ENCODE measurements at places on chromosomes 12 and 14. TPM values are rescaled to one million over a fixed set of nuclear protein-coding genes. Genes with fewer than 3 reads are reported as not detected.

- DNase-seq = no peak
Measured at GRCh38 chr12:650983-651382, 12.3 kb downstream of the NINJ2 start.

GRCh38 chr12:1630133-1630826, 1.2 kb downstream of the WNT5B start:
- DNase-seq = peak; percentile 45

DNA sequence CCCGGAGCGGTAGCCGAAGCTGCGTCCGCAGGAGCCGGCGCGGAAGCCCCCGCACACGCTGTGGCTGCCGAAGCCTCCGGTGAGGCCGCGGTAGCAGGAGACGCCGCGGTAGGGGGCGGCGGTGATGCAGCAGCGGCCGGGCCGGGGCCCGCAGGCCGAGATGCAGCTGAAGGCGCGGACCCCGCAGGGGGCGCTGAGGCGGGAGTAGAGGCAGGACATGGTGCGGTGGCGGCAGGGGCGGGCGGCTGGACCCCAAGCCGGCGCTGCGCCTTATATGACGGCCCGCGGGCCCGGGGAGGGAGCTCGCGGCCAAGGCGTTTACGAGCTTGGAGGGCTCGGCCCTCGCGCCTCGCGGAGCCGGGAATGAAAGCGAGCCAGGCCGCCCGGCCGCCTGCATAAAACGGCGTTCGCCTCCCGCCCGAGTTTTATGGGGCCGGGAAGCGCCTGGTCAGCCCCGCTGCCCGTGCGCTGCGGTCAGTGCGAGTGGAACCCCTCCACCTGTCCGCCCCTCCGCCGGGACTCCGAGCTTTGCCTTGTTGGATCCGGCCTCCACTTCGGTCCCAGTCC, 16.0 kb upstream of the KRT86 start:
- no peak for DNase-seq

- no peak for DNase-seq
Measured at GRCh38 chr14:58730792-58731464, 93.2 kb downstream of the DACT1 start.

- no peak for DNase-seq
Measured at GRCh38 chr12:79661629-79662028, 29.1 kb downstream of the PAWR start.

GRCh38 chr14:75494896-75495295, 27.4 kb upstream of the BATF start:
- no peak for DNase-seq

DNA sequence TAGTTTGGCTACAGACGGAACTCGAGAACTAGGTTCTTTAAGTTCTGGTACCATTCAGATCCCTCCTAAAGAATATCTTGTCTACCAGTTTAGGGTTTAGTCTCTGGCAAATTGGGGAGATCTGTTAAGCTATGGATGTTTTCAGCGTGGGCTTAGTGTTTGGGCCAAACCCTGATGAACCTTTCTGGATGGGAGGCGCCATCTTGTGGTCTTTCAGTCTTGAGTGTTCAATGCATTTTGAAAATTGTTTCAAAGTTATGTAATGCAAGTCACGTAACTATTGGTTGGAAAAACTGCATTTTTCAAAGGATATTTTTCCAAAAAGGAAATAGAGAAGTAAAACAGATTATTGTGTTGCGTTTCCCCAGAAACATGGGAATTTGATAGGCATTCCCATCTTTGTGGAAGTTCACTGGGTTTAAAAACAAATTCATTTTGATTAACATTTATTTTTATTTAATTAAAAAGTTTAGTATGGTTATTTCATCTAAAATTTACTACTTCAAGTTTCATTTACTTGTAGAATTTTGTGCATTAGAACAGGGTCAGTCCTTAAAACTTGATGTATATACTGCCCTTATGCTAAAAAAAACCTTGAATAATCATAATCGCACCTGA, 169.0 kb downstream of the PRIMA1 start:
- peak; percentile 71 for DNase-seq

EIF2S3B gene
- total RNA-seq = 5.1 TPM

- no peak for DNase-seq
Measured at GRCh38 chr12:76491292-76491691, 68.3 kb downstream of the OSBPL8 start.

TOMM20L gene
- not detected for total RNA-seq

- no peak for DNase-seq
Measured at GRCh38 chr12:46963977-46964971, 115.1 kb upstream of the PCED1B start.

- peak; percentile 9 for DNase-seq
Measured at GRCh38 chr12:58529114-58529665, 391.1 kb downstream of the LRIG3 start.

KRT8 gene
- total RNA-seq = 16.2 TPM

- peak; percentile 59 for DNase-seq
Measured at GRCh38 chr12:52949413-52950331, 754 bp downstream of the KRT18 start.

DNA sequence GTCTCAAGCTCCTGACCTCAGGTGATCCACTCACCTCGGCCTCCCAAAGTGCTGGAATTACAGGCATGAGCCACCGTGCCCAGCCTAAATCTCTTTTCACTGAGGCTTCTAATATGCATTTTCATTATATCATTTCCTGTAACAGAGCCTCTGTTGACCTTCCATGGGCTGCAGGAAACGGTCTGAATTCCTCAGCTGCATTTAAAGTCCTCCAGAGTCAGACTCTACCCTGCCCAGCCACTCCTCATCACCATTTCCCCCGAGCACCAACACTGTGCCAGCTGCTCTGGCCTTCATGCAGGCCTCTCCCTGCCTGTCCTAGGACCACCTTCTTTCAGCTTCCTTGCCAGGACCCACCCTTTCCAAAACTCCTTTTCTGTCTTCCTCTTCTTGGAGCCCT, 9.8 kb upstream of the NFKBIA start:
- DNase-seq = peak; percentile 50

- DNase-seq = no peak
Measured at GRCh38 chr12:17104801-17105200, 498.8 kb upstream of the LMO3 start.

PYM1 gene
- 24.6 TPM for total RNA-seq

DNA sequence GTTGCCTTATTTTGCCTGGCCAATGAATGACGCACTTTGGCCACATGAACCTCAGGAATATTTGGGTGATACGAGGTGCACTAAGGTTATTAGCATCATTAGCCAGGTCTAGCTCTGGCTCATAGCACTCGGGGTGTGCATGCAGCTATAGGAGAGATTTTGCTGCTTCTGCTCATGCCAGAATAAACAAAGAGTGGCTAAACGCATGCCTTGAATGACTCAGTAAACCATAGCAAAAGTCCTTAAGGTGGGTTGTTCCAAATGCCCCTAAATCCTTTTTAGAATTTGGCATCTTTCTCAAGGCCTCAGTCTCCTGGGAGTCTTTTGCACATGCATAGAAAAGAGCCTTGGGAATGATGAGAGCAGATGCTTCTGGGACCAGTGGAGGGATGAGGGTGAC, 343.7 kb upstream of the FKBP4 start:
- DNase-seq = no peak

- peak; percentile 33 for DNase-seq
Measured at GRCh38 chr14:62943202-62943601, 102.1 kb downstream of the KCNH5 start.

Measured in A673 (cell line).